ENCODE measurements at places on chromosomes 16 and 17. TPM values are rescaled to one million over a fixed set of nuclear protein-coding genes. Genes with fewer than 3 reads are reported as not detected.
A peak's percentile ranks its signal among the peaks of the same experiment; 100 is the strongest.

The ALDOC gene
- total RNA-seq = 103 TPM

The KREMEN2 gene
- 3.9 TPM for total RNA-seq

The ZNF385C gene
- 1.9 TPM for total RNA-seq

The TMEM220 gene
- total RNA-seq = 4.5 TPM

The ADAD2 gene
- total RNA-seq = 1.9 TPM

The DRC3 gene
- 5.1 TPM for total RNA-seq

The SREBF1 gene
- 78.8 TPM for total RNA-seq

The TP53TG3C gene
- not detected for total RNA-seq

The CCL18 gene
- 1.5 TPM for total RNA-seq

The AIPL1 gene
- total RNA-seq = not detected

The ZNF469 gene
- 0.36 TPM for total RNA-seq

The KRTAP1-1 gene
- 46.0 TPM for total RNA-seq

The SMIM22 gene
- total RNA-seq = not detected

The SPATA32 gene
- not detected for total RNA-seq

The SLC5A2 gene
- total RNA-seq = 1.1 TPM

The UBALD1 gene
- total RNA-seq = 29.7 TPM

DNA sequence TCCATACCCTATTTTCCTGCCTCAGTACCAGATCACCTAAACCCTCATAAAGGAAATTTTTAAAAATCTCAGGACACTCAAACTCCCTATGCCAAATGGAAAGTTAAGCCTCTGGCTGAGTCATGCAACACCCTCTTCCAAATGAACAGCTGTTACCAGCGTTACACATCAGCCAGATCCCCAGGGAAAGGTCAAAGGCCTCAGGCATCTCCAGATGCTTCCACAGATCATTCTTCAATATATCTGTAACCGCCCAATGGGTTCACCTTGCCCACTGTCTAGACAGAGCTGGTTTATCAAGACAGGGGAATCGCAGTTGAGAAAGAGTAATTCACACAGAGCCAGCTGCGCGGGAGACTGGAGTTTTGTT lies 29.1 kb upstream of the SHCBP1 start:
- DNase-seq = no peak

DNA sequence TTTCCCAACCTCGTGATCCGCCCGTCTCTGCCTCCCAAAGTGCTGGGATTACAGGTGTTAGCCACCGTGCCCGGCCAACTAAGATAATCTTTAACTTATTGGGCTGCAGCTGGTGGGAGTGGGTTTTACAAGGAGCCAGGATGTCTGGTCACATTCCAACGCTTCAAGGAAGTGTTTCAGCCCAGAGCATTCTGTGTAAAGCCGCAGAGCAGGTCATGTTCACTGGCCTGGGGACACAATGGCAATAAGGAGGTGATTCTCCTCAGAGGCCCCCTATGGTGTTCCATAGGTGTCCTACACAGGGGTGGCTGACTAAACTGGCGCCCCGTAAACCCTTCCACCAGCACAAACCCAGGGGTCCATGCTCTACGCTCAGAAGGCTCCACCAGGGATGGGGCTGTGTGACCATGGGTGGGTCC lies 1.2 kb downstream of the QPRT start:
- DNase-seq = no peak

- no peak for DNase-seq
Observed at GRCh38 chr17:36135465-36135864, 31.8 kb downstream of the CCL4 start.

DNA sequence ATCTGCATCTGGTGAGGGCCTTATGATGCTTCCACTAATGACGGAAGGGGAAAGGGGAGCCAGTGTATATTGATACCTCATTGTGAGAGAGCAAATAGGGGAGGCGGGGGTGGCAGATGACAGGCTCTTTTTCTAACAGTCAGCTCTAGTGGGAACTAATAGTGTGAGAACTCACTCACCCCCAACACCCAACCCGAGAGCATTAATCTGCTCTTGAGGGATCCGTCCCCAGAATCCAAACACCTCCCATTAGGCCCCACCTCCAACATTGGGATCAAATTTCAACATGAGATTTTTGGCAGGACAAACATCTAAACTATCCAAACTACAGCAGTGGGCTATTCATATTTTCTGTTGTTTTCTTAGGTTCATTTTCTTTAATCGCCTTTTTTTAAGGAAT lies 54.4 kb downstream of the BPTF start:
- DNase-seq = no peak

- DNase-seq = no peak
Observed at GRCh38 chr16:12087901-12088421, 111.4 kb downstream of the SNX29 start.

DNA sequence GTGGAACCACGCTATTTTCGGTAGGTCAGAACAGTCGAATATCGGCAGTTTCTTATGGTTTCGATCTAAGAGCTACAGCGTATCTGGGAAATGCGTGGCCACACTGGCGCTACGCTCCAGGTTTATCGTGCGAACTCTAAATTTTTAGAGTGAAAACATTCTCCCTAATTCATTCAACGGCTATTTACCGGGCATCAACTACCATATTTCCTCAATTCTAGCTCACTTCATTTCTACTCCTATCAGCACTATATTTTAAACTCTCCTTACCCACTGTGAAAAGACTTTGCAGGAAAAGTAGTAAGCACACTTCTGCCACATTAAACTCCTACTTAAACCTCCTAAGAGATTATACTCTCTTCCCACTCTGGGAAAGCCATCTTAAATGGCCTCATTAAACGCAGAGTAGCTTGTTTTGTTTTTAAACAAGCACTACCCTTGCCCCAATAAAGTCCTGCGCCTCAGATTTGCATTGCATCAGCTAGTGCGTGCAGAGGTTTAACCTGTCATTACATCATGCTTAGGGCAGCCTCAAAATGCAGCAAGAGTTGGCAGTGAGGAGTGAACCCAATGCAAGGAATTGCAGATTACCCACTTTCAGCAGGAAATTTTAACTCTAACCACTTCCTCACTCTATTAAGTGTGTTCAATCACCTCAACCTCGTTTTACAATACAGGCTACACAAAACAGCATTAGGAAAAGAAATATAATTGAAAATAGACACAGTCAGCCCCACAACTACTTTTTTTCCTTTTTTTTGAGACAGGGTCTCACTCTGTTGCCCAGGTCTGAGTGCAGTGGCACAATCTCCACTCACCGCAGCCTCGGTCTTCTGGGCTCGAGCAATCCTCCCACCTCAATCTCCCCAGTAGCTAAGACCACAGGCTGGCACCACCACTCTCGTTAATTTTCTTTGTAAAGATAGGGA lies 18.8 kb downstream of the SIAH1 start:
- DNase-seq = no peak

DNA sequence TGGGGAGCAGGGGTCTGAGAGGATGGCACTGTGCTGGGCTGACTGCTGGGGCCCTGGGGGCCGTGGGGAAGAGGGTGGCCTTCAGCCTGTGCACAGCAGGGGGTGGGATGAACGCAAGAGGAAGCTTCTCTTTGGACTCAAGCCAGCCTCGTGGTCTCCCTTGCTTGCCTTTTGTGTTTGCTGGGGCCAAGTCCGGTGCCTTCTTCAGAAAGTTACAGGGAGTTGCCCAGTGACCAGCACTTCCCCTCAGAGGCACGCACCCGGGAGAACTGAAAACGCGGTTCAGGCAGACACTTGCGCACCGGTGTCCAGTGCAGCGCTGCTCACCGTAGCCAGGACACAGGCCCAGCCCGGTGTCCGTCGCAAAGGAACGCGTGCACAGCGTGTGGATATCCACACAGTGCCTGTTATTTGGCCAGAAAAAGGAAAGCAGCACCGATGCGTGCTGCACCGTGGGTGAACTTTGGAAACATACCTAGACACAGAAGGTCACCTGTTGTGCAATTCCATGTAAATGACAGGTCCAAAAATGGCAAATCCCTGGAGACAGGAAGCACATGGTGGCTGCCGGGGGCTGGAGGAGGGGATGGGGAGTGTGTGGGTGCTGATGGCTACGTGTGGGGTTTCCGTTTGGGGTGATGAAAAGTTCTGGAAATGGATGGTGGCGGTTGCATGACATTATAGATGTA lies 29.4 kb upstream of the NUDT16L1 start:
- DNase-seq = no peak

DNA sequence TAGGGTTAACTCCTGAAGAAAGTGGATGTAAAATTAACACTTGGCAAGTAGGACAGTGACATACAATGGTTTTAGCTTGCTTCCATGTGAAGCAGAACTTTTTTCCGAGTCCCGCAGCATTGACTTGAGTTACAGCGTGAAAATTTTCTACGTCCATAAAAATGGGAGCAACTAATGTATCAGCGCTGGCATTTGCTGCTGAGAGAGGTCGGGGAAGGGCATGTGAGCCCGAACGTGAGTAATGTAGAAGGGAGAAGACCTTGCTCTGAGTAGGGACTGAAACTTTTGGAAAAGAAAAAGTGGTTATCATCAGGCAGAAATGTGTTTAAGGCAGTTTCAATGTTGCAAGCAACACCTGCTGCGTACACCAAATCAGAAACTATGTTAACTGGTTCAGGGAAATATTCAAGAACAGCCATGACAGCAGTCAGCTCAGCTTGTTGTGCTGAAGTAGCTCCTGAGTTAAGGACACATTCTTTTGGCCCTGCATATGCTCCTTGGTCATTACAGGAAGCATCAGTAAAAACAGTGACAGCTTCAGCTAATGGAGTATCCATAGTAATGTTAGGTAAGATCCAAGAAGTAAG lies 70.9 kb upstream of the ARL4D start:
- no peak for DNase-seq

GRCh38 chr17:49570540-49571242 lies 5.0 kb upstream of the NXPH3 start:
- no peak for DNase-seq

DNA sequence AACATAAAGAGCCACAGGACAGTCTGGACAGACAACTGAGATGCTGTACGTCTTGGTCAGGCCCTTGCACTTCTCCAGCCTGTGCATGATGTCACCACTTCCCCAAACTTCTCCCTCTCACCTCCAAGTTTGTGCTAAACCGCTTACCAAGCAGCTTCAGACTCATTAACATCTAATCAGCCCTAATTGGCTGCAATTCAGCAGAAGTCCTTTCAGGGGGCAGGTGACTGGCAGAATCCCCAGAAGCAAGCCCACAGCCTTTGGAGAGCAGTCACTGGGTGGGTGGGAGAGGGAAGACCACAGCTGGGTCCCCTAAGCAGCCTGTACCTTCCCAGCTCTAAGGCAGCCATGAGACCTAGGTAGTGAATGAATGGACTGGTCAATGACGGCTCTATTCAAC lies 161.4 kb downstream of the GRIN2A start:
- no peak for DNase-seq

DNA sequence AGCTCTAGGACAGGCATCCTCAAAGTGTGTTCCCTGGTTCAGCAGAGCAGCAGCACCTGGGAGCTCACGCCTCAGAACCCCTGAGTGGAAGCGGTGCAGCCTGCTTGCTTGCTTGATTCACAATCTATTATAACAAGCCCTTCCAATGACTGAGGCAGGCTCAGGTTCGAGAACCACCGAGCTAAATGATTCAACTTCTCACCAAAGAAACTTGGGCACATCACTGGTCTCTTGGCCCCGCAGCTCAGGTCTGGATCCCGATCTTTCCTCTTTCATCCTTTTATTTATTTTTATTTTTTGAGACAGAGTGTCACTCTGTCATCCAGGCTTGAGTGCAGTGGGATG lies 24.5 kb downstream of the CLUH start:
- peak; percentile 52 for DNase-seq

- DNase-seq = peak; percentile 65
Observed at GRCh38 chr17:33292201-33292980, 704 bp downstream of the ASIC2 start.

- DNase-seq = no peak
Observed at GRCh38 chr17:2289878-2290478, 13.6 kb downstream of the SMG6 start.

- no peak for DNase-seq
Observed at GRCh38 chr17:58326609-58327362, 1.8 kb downstream of the TSPOAP1 start.

GRCh38 chr17:77223642-77224420 lies 83.1 kb downstream of the SEC14L1 start:
- no peak for DNase-seq

GRCh38 chr17:17636272-17636885 lies 44.9 kb upstream of the PEMT start:
- DNase-seq = no peak

- DNase-seq = no peak
Observed at GRCh38 chr16:75491876-75492275, 3.4 kb downstream of the CHST6 start.

DNA sequence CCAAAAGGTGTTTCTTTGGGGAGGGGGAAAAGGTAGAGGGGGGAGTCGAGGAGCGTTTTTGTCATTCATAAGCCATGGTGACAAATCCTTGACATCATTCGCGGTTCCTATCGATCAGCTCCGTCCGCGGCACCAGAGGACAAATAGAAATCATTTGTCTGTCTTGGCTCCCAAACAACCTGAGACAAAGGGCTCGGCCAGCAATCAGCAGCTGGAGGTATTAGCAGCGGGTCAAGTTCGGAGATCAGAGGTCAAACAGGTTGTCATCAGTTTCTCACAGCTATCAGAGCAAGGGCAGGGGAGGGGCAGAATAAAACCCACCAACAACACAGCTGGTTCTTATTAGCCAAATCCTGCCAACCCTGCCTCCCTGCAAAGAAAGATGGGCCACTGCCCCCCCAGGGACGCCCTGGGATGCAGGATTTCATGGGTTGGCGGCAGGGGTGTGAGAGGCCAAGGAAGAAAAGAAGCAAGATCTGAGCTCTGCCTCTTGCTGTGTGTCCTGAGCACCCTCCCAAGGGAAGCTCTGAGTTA lies 145.3 kb upstream of the LHX1 start:
- DNase-seq = peak; percentile 20

- no peak for DNase-seq
Observed at GRCh38 chr17:17499402-17500145, 3.4 kb upstream of the RASD1 start.

DNA sequence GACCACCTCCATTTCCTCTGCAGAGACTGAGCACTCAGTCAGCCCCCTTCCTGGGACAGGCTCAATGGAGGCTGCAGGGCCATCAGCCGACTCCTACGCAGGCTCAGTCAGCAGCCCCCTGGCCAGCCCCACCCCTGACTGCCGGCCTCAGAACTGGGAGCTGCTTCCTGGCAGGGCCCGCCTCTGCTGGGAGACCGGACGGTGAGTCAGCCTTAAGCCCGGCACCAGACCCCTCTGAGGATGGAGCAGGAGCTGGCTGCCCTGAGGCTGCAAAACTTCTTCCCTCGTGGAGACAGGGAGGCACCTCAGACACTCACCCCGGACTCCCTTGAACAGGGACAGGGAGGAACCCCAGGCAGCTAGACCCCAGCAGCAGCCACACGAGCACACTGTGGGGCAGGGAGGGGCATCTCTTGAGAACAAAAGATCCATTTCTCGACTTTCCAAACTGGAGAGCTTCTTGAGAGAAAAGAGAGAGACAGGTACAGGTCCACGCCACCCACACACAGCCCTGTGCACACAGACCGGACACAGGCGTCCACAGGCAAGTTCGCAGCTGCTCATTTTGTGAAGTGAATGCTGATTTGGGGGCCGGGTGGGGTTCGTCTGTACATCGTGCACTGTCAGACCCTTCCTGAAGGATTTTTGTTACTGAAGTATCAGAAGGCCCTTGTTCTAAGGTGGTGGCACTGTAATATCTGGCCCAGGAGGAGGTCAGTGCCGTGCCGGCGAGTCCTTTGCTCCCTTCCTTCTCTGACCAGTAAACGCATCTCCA lies 1.3 kb upstream of the TUBB3 start:
- peak; percentile 78 for DNase-seq

- DNase-seq = no peak
Observed at GRCh38 chr17:75514919-75515495, 330 bp downstream of the CASKIN2 start.

GRCh38 chr16:12498077-12498476 lies 305.6 kb downstream of the CPPED1 start:
- no peak for DNase-seq

GRCh38 chr16:65295527-65295926 lies 173.7 kb upstream of the CDH11 start:
- DNase-seq = no peak

GRCh38 chr17:77944390-77945222 lies 13.9 kb upstream of the TNRC6C start:
- DNase-seq = no peak

Data from suprapubic skin (tissue), 4 donors.